ENCODE measurements at places on chromosomes 3 and 15.

DNA sequence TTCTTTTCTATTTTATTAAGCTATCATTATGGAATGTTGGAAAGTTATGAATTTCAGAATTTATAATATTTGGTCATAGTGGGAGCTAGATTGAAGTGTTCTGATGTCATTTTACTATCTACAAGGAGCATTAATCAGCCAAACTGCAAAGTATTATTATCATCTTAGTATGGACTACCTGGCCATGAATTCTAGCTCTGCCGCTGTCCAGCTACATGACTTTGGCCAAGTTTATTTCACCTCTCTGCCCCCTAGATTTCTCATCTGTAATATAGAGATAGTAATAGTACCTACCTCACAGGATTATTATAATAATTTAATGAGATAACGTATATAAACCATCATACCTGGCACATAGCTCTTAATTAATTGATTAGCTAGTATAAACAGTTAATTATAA is 27.8 kb upstream of the ABHD10 start:
- no peak for DNase-seq

- DNase-seq = no peak
Measured at GRCh38 chr3:14127516-14128161, 2.8 kb downstream of the TMEM43 start.

GRCh38 chr3:94185753-94186152 is 122.9 kb downstream of the NSUN3 start:
- DNase-seq = no peak

- no peak for DNase-seq
Measured at GRCh38 chr15:85477730-85478129, 97.3 kb downstream of the AKAP13 start.

DNA sequence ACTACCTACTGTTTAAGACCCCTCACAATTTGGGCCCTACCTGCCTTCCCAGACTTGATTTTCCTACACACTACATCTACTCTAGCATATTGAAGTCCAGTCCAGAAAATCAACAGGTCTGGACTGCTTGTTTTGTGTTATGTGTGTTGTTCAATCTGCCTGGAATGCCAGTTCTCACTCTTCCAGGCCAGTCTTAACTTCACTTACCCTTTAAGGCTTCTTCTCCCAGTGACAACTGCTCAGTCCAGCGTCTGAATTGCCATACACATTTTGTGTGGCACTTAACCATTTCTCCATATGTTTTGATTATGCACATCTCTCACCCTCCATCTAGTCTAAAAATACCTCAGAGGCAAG is 1.1 kb downstream of the TICRR start:
- DNase-seq = no peak

DNA sequence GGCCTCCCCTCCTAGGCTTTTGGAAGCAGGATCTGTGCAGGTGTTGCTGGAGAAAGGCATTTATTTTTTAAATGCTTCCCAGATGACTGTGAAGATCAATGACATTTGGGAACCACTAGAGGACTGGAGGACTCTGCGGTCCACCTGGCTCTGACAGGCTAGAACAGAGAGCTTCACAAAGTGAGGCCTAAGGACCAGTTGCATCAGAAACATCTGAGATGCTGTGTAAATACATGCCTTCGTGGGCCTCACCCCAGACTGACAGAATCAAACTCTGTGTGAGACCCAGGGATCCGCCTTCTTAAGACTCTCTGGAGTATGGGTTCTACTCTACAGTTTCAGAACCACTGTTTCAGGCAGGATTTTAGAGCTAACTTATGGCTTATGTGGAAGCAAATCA is 105.0 kb upstream of the ICE2 start:
- no peak for DNase-seq

DNA sequence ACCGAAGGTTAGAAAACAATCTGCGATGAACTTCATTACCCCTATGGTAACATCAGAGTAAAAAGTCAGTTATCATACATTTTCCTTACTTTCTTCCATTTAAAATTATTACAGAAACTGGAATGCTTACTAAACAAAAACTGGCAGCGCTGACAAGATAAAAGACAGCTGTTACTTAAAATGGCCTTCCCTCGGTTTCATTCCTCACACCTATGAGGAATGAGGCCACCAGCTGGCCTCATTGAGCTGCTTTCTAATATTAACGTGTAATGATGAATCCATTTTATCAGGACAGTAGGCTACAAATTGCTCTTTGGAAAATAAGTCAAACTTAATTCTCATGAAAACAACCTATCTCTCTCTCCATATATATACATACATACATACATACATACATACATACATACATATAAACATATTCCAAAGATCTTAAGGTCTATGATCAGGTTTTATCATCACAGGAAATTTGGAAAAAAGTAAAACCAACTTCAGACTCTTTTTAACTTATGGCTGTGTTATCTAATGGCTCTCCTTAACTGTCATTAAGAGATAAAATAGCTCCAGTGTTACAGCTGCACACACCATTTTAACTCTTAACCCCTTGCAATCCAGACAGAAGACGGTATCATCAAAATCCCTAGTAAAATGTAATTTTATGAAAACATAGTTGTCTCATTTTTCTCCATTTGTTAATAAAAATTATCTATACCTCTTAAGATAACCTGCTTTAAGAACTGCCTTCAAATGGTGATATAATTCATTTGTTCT is 5.2 kb downstream of the CCNL1 start:
- DNase-seq = no peak

GRCh38 chr15:89016549-89017041 is 71.7 kb upstream of the ABHD2 start:
- DNase-seq = no peak

DNA sequence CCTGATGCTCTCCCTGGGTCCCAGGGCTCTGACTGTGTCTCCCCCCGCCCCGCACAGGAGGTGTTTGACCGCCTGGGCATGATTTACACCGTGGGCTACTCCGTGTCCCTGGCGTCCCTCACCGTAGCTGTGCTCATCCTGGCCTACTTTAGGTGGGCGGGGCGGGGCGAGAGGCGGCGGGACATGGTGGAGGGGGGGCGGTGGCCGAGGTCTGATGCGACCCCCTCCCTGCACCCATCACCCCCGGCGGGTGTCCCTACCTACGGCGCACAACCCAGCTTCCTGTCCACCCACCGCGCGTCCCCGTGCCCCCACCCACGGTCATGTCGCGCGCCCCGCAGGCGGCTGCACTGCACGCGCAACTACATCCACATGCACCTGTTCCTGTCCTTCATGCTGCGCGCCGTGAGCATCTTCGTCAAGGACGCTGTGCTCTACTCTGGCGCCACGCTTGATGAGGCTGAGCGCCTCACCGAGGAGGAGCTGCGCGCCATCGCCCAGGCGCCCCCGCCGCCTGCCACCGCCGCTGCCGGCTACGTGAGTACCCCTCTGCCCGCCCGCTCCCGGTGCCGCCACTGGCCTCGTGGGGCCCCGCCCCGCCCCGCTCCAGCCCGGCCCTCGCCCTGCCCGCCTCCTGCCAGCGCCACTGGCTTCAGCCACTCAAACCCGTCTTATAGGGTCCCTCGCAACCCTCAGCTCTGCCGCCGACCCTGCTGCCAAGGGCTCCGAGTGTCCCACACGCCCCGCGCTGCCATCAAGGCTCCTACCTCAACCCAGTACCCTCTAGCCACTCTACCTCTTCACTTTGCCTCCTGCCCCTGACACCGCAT is 21.0 kb downstream of the PTH1R start:
- DNase-seq = no peak

- no peak for DNase-seq
Measured at GRCh38 chr15:60788692-60789103, 309.8 kb upstream of the ICE2 start.

DNA sequence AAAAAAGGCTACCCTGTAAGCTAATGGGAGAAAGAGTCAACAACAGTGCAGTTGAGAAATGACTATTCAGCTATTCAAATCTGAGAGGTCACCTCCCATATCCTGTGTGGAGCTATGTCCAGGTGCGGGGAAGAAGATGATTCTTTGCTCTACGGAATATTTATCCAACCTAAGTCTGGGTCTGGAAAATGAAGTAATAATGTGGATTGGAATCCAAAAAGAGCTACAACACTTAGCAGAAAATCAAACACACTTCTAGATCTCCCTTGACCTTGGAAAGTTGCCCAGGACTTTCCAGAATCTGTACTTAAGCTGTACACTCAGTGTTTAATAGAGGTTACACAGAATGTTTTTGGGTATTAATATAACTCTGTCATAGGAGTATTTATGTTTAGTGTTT is 251.9 kb downstream of the NAALADL2 start:
- no peak for DNase-seq

- no peak for DNase-seq
Measured at GRCh38 chr3:184914628-184915027, 102.7 kb downstream of the VPS8 start.

GRCh38 chr15:62417439-62417838 is 252.4 kb upstream of the C2CD4B start:
- DNase-seq = no peak

DNA sequence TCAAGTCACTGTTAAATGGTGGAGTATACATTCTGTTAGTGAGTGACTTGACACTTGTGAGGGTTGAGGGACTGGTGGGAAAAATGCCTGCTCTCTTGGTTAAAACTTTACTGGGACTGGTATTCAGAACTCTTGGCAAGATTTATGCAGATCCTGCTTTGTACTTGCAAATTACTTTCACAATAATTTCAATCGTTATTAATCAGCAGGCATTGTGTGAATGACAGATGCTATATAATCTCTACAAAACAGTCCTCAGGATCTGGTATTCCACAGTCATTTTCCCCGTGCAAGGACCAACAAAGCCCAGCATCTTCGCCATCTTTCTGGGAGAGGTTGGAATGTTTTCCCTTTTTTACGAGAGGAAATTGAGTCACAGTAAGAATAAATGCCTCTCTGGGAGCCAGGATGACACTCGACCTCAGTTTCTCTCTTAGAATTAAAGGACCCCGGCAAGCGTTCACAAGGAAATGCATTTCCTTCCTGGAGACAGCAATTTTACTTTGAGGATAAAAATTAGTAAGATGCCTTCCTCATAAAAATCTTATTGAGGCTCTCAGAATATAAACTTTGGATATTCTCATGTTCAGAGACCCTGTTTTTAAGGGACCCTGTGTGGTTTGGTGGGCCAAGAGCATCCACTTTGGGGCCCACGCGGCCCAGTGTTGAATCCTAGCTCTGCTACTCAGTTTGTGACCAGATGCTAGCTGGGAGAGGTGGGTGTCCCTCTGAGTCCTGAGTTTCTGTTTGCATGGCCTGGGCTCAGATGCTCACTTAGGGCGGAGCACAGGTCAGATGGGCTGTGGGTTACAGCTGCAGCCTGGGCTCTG is 45.3 kb upstream of the PLCL2 start:
- DNase-seq = no peak

- DNase-seq = no peak
Measured at GRCh38 chr3:112858410-112859069, 11.9 kb upstream of the CD200R1L start.

DNA sequence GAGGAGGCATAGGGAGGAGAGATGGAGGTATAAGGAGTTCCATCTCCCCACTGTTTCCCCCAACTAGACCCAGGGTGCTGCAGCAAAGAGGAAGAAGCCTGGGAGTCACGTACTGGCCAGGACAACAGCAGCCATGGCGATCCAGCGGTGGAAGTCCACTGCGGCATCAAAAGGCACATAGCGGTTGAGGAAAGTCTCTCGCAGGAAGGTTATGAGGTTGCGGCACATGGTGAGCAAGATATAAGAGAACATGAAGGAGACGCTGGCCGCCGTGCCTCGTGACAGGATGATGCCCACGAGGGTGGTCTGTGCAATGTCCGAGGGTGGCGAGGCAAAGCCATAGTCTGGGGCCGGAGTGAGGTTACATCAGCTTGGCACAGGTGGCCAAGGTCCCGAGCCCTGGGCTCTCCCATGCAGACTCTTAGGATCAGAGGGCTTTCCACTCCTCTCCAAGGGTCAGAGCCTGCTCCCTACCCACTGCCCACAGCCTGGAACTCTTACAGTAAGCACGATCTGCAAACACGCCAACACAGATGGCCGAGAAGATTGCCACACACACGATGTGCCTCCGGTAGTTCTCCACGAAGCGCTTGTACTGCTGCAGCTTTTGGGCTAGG is 14.3 kb downstream of the DUOX2 start:
- no peak for DNase-seq

DNA sequence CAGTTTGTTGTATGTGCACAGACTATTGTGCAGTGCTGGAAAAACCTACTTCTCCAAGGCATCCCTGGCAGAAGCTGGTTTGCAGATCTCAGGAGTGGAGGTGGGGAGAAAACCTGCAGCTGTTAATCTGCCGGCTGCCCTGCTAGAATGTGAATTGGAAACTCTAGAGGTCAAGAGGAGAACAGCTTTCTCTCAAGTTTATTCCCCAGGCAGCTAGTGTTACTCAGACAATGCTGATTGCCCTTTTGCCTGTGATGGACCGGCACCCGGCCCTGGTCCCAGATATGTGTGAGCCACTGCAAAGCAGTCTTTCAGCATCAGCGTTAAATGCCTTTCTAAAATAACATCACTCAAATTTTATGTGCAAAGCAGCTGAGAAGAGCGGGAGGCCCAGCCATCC is 129.7 kb upstream of the TPM1 start:
- DNase-seq = no peak

- peak; percentile 54 for DNase-seq
Measured at GRCh38 chr3:146469150-146470017, at the start of gene PLSCR2. TSS of gene PLSCR2 (minus strand) at chr3:146469561. CDS start at chr3:146459904, 9,657 bp downstream.

GRCh38 chr3:161163297-161163696 is 57.8 kb upstream of the NMD3 start:
- no peak for DNase-seq

- DNase-seq = no peak
Measured at GRCh38 chr3:77190374-77190773, 150.5 kb downstream of the ROBO2 start.

DNA sequence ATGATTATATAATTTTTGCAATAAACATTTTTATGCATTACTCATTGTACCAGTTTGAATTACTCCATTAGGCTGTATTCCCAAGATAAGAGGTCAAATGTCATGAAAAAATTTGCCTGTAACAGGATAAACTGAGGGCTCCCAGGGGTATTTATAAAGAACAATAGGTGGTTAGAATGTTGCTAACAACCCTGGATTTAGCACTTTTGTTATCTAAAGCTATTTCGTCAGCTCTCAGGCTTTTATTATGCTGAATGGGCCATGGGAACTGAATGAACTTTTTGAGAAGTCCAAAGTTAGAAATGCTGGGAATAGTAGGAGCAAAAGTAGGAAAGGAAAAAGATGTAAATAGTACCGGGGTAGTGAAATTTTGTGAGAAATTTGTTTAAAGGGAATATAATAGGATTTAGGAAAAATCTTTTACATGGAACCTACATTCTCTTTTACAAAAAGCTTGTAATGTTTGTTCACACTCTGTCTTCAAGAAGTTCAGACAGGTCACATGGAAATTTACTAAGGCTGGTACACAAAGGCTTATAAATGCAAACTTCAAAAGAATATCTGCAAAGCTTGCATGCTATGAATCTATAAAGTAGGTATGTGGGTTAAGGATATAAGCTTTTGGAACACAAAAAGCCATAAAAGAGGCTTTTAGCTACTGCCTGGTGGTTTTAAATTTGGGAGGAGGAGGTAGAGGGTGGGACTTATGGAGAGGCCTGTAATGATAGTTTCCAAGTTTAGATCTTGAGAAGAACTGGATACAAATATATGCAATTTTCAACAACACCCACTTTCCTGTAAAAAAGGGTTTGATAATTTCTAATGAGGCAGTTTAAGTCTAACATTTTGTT is 445.8 kb upstream of the NAALADL2 start:
- no peak for DNase-seq

GRCh38 chr15:84143753-84144314 is 91.7 kb upstream of the GOLGA6L4 start:
- DNase-seq = no peak

GRCh38 chr3:179811321-179812095 is 158.7 kb downstream of the USP13 start:
- no peak for DNase-seq

All from stimulated activated CD8-positive, alpha-beta memory T cell treated with anti-CD3 and anti-CD28 coated beads, Interleukin-2, amount 100 ng/mL, for 1 hour (primary cell).